ENCODE measurements at places on chromosomes 13 and 19.

DNA sequence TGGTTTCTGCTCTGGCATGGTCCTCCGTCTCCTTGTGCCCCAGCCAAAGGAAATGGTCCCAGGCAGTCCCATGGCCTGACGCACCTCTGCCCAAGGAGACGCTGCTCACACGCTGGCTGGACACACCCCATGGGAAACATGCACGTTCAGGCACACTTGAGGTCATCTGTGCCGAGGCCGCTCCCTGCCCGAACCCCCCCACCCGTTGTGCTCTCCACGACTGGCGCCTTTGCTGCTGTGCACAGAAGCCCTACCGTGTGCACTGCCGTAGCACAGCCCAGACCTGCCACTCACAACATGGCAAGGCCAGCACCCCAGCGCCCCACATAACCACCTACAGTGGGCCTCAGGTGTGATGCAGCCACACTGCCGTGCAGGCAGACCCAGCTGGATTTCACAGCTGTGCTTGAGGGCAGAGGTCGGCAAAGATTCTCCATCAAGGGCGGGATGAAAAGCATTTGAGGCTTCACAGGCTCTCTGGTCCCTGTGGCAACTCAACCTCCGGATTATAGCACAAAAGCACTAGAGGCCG is 65.7 kb downstream of the SPACA7 start:
- no peak for DNase-seq

- no peak for DNase-seq
Observed at GRCh38 chr19:2993579-2993978, 16.2 kb downstream of the TLE6 start.

- no peak for DNase-seq
Observed at GRCh38 chr13:99416411-99417121, 84.7 kb upstream of the TM9SF2 start.

- no peak for DNase-seq
Observed at GRCh38 chr13:99993660-99994637, 12.4 kb downstream of the ZIC2 start.

GRCh38 chr19:6527893-6528543 is 2.8 kb upstream of the TNFSF9 start:
- no peak for DNase-seq

GRCh38 chr13:74730556-74731331 is 596.5 kb upstream of the KLF12 start:
- DNase-seq, result no peak

DNA sequence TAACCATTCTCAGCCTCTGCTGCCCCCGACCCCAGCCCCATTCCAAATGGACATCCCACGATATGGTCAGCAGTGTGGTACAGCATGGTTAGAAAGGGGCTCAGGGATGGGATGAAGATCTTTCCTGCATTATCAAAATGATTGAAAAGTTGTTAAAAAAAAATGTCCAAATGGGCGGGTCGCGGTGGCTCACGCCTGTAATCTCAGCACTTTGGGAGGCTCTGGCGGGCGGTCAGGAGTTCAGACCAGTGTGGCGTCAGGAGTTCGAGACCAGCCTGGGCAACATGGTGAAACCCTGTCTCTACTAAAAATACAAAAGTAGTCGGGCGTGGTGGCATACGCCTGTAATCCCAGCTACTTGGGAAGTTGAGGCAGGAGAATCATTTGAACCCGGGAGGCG is 54.3 kb upstream of the ZNF254 start:
- no peak for DNase-seq

- DNase-seq, result no peak
Observed at GRCh38 chr19:8392017-8392591, 1.9 kb downstream of the RAB11B start.

- DNase-seq, result no peak
Observed at GRCh38 chr13:106560821-106561220, 7.1 kb downstream of the ARGLU1 start.

DNA sequence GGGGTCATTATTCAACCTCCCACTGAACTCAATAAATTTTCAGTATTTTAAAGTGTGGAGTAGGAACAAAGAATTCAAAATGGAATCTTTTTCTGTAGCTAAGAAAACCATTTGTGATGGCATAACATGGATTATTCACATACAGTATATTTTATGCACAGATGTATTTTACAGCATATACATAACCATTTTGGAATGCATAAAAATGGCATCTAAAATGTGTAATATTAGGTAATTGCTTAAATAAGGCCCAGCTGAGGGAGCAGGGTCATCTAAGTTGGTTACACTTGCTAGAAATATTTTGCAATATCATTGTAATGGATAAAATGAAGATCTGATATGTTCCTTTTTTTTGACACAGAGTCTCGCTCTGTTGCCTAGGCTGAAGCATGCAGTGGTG is 146.9 kb downstream of the LMO7 start:
- no peak for DNase-seq

- DNase-seq, result no peak
Observed at GRCh38 chr19:29054886-29055675, 157.9 kb downstream of the UQCRFS1 start.

- no peak for DNase-seq
Observed at GRCh38 chr13:112711528-112712265, 21.9 kb downstream of the ATP11A start.

- DNase-seq, result no peak
Observed at GRCh38 chr13:87557788-87558187, 113.4 kb upstream of the SLITRK5 start.

- no peak for DNase-seq
Observed at GRCh38 chr13:78660495-78660857, 1.5 kb upstream of the OBI1 start.

GRCh38 chr13:21638319-21639282 is 32.3 kb upstream of the FGF9 start:
- DNase-seq, result no peak

- DNase-seq, result no peak
Observed at GRCh38 chr13:102854675-102855074, 8.8 kb downstream of the ERCC5 start.

DNA sequence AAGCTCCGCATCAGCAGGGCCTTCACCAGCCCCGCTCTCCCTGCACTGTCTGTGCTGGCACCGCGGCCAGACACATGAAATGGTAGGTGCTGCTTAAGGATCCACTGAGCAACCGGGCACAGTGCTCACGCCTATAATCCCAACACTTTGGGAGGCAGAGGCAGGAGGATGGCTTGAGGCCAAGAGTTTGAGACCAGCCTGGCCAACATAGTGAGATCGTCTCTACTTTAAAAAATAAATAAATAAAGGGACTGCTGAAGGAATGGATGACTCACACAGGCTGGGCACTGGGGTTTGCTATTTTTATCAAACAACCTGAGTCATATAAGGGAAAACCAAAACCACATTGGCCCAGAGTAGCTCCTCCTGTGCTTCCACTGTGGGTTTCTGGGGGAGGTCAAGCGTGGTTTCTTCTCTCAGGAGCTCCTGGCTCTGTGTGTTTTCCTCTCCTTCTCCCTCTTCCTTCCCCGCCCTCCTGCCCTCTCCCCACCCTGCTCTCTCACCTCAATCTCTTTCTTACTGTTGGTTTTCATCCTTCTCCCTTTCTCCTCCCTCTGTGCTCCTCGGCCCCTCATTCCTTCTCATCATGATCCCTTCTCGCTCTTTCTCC is 21.3 kb downstream of the VRK3 start:
- DNase-seq, result no peak

DNA sequence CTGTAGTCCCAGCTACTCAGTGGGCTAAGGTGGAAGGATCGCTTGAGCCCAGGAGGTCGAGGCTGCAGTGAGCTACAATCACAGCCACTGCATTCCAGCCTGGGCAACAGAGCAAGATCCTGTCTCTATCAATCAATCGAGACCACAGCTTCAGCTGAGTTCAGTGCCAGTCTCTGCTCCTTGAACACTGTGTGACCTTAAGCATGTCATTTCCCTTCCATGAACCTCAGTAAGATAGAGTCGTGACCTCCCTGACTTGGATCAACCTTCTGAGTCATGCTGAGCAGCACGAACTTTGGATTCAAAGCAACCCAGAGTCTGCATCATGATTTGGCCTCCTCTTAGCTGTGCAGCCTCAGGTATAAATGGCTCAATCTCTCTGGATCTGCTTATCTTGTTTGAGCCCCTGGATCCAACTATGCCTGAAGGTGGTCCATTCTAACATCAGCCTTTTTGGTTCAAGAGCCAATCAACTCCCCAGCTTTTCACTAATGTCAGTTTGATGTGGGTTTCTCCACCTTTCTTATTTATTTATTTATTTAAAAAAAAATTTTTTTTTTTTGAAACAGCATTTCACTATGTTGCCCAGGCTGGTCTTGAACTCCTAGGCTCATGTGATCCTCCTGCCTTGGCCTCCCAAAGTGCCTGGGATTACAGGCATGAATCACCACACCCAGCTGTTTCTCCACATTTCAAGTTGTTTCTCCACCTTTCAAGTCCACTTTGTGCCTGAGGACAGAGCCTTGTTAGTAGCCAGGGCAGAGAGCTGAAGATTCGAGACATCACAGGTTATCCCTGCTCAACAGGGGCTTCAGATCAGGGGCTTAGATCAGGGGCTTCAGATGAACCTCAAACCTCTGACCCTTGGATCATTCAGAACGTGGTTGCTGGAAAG is 26.4 kb downstream of the PTPRS start:
- no peak for DNase-seq

GRCh38 chr19:51694318-51695085 is 1.4 kb downstream of the SPACA6 start:
- no peak for DNase-seq

DNA sequence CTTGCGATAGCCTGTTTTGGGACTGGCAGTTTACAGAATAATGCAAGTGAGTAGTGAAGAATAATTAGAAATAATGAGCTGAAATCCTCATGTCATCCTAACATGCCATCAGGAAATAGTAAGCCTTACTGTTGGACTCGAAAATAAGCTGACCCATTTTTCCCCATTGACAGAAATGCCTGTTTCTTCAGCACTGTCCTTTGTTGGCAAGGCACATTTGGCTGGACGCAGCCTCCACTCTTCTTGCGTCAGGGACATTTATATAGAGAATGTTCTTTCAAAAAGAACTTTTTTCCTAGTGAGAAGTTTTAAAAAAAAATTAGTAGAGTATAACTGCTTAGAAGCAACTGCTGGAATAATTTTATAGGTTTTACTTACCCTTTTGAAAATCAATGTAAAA is 47.1 kb downstream of the ARHGAP35 start:
- no peak for DNase-seq

- DNase-seq, result no peak
Observed at GRCh38 chr13:36966404-36966803, 32.7 kb downstream of the ALG5 start.

- no peak for DNase-seq
Observed at GRCh38 chr13:26743971-26744370, 16.6 kb downstream of the GPR12 start.

GRCh38 chr13:74550039-74550438 is 415.8 kb upstream of the KLF12 start:
- no peak for DNase-seq

DNA sequence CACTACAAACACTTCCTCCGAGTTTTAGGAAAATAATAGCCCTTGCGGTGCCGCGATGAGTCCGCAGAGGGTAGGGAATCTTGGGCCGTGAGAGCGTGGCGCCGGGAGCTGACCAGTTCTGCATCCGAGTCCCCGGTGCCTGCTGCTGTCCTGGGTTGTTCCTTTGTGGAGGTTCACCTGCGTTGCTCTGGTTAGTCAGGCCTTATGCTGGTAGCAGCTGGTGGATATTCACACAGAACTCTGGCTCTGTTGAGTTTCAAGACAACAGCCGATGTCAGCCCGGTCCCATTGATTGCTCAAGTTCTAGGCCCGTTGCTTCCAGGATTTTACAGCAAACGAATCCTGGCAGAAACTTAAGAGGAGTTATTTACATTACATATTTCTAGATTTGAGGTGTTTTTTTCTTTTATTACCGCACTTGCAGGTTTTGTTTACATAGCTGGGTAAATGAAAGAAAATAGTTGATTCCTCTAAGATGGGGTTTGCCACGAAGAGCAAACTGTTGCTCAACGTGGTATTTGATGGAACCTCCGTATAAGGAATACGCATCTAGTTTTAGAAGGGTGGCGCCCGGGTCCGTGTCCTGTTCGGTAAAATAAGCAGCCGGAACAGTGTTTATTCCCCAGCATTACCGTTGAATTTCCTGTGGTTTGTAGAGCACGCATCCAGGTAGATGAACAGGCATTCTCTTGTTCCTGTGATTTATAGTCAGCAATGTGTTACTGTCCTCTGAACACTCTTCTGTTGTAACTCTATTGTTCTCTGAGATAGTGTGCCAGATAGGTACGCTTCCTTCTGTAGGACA is 1.3 kb downstream of the CLDN10 start:
- DNase-seq, result no peak

- DNase-seq, result no peak
Observed at GRCh38 chr13:57970404-57970803, 338.9 kb downstream of the PCDH17 start.

- no peak for DNase-seq
Observed at GRCh38 chr19:31290931-31291590, 58.2 kb downstream of the TSHZ3 start.

- no peak for DNase-seq
Observed at GRCh38 chr13:96781141-96781540, 213.1 kb downstream of the OXGR1 start.

DNA sequence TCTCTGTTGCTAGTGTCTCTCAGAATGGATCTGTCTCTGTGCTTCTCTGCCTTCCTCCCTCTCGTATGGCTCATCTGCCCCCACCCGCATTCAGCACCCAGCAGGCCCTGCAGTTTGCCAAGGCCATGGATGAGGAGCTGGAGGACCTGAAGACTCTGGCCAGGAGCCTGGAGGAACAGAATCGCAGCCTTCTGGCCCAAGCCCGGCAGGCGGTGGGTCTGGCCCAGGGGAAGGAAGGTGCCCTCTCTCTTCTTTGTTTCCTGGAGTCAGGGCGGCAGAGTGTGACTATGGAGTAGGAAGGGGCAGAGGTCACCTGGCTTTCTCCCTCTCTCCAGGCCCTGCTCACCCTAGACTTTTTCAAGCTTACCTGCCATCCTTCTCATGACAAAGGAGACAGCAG is 10.9 kb downstream of the KASH5 start:
- DNase-seq, result no peak

DNA sequence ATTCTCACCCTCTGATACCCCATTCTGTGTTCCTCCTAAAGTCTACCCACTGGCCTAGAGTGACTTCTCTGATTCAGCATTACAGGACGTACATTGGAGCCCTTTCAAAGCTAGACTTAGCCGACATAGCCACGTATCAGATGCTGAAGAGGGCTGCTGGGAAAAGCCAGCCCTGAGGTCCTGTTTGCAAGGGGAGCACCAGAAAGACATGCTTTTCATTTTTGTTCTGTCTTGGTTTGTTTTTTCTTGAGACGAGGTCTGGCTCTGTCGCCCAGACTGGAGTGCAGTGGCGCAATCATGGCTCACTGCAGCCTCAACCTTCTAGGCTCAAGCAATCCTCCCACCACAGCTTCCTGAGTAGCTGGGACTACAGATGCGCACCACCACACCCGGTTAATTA is 6.3 kb upstream of the ZSWIM4 start:
- no peak for DNase-seq

DNA sequence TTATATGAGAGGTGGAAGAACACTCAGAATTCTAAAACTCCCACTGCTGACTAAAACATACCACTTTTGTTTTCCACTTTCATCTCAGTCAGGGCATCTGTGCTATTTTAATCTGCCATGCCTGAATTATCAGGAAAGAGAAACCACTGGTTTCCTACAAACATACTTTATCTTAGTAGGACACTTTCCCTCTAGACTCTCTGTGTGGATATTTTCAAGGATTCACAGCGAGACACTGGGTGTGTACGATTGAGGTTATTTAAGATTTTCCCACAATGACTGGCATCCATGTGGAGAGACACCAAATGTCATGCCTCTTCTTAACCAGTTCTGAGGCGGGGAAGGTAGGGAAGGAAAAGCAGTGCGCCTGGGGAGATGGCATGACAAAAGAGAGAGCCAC is 212.2 kb downstream of the ENOX1 start:
- no peak for DNase-seq

Data from stimulated activated CD4-positive, alpha-beta T cell treated with anti-CD3 and anti-CD28 coated beads, TNF-alpha, amount 100 ng/mL, for 4 hours (primary cell).